Glomerular endothelial cell (primary cell): ENCODE measurements at places on chromosomes 5 and 9.

GRCh38 chr5:150419630-150420270 lies 7.0 kb upstream of the CD74 start:
- DNase-seq, result no peak

DNA sequence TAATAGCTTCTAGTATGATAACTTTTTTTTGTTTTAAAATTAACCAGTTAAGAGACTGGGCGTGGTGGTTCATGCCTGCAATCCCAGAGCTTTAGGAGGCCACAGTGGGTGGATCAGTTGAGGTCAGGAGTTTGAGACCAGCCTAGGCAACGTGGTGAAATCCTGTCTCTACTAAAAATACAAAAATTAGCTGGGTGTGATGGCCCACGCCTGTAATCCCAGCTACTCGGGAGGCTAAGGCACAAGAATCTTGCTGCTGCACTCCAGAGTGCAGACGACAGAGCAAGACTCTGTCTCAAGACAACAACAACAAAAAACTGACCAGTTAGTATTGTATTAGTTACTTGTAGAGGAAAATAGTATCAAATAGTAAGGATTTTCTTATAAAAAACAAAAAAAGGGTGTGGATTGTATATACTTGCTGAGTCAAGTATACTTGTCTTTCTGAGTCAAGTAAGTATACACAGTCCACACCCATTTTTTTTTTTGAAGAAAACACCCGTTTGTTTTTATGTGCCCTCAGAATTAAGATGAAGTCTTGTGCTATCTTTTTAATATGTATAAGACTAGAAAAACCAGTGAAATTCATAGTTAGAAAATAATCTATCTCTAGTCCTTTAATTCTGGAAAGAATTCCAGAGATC lies 25.3 kb downstream of the UBAP1 start:
- no peak for DNase-seq

DNA sequence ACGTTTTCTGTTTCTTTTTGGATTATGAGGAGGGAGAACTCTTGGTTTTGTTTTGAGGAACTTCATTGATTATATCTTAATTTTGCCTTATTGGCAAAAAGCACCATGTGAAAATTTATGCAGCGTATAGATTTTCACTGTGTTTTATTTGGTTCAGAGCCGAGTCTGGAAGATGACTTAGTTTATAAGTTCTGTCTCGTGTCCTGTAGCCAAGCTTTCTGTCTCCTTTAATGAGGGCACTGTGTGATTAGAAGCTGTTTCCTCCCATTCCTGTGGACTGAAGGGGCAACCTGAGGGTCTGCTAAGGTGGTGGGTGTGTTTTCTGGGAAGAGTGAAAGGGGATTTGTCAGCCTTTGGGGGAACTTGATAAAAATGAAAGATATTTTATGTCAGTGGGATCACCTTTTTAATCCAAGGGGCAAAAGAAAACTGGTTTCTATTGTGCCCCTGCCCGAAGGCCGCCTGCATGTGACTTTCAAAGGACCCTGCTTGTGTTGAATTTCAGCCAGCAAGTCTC lies 262.1 kb downstream of the FANCC start:
- DNase-seq, result no peak

- no peak for DNase-seq
Observed at GRCh38 chr9:112245126-112245525, 70.0 kb upstream of the SUSD1 start.

DNA sequence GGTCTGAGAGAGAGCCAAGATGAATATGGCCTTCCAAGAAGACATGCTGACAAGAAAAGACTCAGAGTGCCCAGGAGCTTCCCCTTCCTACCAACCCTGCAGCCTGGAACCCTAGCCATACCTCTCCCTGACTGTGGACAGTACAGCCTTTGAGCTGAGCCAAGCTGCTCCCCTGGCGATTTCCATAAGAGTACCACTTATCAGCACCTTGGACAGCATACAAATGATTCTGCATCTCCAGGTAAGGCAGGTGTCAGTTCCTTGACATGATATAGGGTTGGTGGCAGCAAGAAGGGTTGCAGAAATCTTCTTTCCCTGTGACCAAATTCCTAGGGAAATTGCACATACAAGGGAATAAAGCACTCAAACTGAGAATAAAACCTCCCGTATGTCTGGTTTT lies 58.3 kb downstream of the MFAP3 start:
- no peak for DNase-seq

GRCh38 chr5:89388872-89389271 lies 505.9 kb upstream of the MEF2C start:
- DNase-seq, result no peak

DNA sequence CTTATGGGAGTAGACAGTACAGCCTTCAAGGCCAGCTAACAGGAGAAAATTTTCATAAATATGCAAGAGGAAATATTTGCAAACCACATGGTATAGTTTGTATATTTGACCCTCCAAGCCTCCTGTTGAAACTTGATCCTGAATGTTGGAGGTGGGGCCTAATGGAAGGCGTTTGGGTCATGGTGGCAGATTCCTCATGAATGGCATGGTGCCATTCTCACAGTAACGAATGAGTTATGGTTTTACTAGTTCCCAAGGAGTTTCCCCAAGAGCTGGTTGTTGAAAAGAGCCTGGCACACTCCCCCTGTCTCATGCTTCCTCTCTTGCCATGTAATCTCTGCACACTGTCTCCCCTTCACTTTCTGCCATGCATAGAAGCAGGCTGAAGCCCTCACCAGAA lies 3.3 kb upstream of the PAIP1 start:
- no peak for DNase-seq
